ENCODE measurements at places on chromosomes 6 and 20.

- no peak for DNase-seq
These were observed 53.8 kb downstream of the GINS1 start for GRCh38 chr20:25461281-25461650.

- DNase-seq: no peak
These were observed 105.9 kb downstream of the SLC35F1 start for GRCh38 chr6:118012944-118013343.

DNA sequence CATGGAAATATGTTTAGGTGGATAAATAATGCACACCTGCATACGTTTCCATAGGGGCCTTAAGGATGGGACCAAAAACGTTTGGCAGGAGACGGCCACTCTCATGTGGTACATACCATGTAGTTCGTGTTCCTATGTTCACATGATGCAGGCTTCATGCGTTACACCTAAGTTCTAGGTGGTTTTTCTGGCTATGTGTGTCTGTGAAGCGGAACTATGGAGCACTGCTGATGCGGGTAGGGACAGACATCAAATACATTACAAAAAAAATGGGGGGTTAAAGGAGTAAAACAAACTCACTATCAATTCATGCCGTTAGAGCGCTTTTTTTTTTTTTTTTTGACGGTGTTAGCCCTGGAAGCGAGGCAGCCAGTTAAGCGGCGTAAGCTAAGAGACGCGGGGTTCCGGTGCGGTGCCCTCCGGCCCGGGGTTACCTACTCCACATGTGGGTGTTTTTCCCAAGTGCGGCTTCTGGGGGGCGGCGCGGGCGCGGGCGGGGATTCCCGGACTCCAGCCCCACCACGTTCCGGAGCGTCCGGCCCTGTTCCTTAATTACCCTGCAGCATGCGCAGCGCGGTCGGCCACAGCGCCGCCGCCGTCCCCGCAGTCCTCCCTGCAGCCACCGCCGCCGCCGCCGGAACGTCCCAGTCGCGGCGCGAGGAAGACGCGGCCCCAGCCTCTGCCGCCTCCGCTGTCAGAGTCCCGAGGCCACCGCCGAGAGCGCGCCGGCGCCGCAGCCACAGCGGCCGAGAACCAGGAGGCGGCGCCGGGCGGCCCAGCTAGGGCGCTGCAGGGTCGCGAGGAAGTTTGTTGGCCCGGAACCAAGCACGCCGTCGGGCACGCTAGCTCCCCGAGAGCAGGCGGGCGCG, 648 bp downstream of the COL19A1 start:
- DNase-seq: peak; percentile 58

DNA sequence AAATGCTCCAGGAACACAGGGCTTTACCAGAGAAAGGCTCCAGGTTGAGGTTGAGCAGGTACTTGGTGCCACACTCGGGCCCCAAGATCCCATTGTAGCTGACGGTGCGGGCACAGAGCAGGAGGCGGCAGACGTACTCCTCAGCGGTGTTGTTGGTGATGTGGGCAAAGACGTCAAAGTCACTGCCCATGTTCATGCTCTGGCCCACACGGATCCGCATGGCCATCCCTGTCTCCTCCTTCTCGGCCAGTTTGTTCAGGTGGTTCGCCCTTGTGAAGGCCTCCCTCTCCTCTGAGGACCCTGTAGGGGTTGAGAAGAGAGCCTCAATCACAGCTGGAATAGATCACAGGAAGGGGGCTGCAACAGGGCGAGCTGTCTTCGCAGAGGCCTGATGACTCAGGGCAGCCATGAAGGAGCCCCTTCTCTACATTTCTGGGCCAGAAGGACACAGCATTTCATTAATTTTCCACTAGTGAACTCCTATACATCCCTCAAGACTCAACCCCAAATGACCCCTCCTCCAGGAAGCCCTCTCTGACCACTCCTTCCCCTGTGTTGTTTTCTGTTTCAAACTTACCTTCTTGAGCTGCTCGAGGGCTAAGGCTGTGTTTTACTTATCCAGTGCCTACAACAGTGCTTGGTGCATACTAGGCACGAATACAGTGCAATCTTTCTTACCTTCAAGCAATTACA, 26.8 kb downstream of the TGM2 start:
- DNase-seq: no peak

DNA sequence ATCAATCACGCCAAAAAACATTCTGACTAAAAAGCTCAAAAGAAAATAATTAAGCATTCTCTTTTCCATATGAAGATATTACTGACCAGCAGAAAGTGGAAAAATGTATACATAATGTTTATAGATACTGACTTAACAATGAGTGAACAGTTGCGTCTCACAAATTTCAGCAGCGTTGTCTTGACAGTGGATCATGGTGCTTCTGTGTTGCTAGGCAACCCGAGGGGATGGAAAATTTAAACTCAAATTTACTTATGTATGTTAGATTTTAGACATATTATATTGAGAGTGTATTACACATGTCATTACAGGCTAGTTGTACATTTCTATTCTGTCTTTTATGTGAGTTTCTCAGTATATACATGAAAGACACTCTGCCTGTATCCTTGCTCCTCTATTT, 110.2 kb downstream of the LAMA2 start:
- no peak for DNase-seq

- DNase-seq: no peak
These were observed 509.5 kb upstream of the ID4 start for GRCh38 chr6:19327661-19328060.

- no peak for DNase-seq
These were observed 206.8 kb upstream of the THEMIS start for GRCh38 chr6:128107682-128108081.

DNA sequence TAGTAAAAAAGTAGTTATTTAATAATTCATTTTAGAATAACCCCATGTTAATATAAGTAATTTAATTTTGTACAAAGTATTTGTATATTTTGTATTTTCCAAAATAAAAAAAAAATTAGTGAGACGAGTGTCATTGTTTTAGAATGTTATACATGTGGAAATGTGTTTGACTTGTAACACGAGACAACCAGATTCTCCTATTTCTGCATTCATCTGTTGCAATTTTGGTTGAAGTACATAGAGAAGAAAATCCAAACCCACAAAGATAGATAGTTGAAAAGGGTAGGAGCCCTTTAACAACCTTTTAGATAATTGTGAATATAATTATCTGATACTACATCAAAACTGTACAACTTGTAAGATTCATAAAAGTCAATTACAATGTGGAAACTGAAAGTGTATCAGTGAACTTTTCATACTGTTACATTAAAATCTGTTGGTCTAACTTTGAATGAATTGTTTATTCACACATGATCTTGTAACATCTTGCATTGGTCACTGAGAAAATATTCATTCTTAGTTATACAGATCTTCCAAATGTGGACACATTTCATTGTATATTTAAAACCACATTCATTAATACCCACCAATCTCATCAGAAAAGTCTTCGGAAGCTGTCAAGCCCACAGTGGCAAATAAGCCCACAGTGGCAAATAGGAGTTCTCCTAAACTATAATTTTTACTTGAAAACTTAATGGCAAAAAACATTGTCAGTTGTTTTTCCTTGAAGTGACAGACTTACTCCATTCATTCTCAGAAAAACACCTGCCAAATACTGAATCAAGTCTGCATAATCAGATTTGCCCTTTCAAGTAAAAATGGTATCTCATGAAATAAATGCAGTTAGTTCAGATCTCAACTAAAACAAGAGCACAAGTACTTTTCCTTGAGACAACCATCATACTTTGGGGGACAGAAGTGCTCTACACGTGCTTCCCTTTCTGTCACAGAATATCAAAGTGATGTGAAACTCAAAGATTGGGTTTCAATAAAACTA, 52.8 kb downstream of the FKBP5 start:
- no peak for DNase-seq

DNA sequence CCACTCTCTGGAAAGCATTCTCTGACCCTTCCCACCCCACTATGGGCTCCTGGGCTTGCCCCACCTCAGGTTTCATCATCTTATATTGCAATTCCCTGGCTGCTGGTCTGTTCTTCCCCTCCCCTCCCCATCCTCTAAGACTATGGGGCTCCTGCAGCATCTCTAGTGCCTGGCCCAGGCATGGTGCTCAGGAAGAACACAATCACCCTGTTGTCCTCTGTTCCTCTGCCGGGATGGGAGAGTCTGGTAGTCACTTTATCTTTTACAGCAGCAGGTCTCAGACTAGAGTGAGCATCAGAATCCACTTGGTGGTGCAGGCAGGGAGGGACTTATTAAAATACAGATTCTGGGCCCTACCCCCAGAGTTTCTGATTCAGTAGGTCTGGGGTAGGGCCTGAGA, 5.0 kb upstream of the LPIN3 start:
- no peak for DNase-seq

DNA sequence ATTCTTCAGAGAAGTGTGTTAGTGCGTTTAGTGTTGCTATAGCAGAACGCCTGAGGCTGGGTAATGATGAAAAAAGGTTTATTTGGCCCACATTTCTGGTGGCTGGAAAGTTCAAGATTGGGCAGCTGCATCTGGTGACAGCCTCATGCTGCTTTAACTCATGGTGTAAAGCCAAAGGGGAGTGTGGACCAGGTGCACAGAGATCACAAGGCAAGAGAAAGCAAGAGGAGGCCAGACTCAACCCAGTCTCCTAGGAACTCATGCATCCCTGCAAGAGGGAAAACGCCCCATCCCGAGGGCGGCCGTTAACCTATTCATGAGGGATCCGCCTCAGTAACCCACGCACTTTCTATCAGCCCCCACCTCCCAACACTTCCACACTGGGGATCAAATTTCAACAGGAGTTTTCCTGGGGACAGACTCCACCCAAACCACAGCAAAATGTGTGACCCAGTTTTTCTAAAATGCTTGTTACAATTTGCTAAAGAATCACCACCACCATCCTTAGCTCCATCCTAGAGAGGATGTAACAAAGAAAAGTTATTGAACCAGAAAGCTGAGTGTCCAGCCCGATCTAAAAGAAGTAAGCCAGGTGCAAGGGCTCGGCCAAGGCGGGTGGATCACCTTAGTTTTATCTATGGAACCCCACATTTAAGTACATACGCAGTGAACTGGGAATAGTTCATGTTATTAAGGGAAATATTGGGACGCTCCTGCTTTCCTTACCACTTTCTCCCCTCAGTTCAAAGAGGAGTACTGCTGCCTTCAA, 164.8 kb downstream of the QKI start:
- no peak for DNase-seq

DNA sequence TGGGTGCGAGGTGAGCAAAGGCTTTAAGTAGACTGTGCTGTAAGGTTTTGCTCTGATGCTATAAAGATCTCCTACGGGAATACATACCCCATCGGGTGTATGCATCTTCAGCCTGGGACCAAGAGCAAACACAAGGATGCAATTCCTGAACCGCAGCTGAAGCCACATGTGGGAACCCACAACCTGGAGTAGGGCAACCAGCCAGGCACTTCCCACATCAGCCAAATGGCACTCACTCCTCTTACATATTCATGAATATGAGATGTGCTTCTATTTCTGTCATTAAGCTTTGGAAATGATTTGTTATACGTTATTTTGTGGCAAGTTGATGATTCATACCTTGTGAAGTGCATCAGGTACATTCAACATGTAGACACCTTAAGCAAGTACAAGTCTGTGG, 619.2 kb downstream of the C6orf118 start:
- DNase-seq: no peak

DNA sequence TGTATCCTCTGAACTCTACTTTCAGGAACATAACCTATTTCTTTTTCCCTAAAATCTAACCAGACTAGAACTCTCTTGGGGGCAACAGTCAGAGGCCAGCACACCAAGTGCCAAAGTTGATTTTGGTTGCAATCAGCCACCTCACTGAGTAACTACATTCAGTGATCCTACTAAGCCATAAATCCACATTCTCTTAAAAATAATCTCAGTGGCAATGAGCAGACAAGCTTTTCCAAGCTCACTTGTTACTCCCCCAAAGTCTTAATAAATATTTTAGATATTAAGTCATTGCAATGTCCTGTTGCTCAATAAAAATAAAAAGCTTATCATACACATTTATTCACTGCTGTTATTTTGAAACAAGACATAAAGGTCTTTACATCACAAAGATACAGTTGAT, 9.8 kb downstream of the RGS17 start:
- no peak for DNase-seq

Measured in CD4-positive, alpha-beta T cell treated with Interferon alpha-2 for 1 hour (primary cell).